ENCODE measurements at places on chromosomes 3 and 15.
A peak's percentile ranks its signal among the peaks of the same experiment; 100 is the strongest.

- no peak for DNase-seq
These were observed 116.8 kb downstream of the AKAP13 start for GRCh38 chr15:85497172-85497569.

GRCh38 chr3:32614956-32615355, 44.3 kb upstream of the DYNC1LI1 start:
- no peak for DNase-seq

- no peak for DNase-seq
These were observed 312.9 kb downstream of the RORA start for GRCh38 chr15:60916032-60916678.

- DNase-seq = no peak
These were observed 151.3 kb downstream of the MFSD1 start for GRCh38 chr3:158953131-158953530.

DNA sequence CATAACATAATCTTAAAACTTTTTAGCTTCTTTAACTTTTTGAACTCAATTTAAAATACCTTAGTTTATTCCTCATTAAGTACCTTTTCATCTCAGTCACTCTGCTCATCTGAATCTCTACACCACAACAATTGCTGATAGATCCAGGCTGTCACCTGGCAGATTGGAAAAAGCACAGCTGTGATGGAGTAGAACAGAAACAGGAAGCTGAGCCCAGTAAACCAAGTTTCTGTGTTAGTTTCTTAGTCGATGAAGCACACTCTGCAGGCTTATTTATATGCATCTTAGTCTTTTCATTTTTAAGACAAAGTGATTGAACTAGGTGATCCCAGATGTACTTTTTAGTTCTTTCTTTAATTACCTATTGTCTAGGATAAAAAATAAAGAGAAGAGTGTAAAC, 1398.0 kb upstream of the ALCAM start:
- no peak for DNase-seq

DNA sequence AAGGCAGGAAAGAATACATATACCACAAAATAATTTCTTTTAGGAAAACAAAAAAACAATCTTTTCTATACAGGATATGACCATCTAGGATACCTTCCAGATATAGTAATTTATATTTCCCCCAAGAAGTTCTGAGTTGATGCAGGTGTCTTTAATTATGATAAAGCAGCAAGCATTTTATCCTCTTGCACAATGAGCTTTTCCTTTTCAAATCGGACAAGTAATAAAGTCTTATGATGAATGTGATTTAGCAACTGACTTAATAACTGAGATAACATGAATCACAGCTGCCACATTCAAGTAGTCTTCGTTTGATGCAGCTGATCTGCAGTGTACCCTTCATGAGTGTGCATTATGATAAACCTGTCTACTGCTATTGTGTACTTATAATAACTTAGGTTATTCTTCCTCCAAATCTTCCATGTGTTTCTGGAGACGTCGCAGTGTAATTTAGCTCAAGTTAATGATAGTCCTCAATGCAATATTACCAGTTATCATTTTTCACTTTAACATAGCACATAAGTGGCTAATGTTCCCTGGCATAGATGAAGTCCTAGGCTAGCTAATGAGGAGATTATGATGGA, 260.3 kb upstream of the MRPL3 start:
- DNase-seq = peak; percentile 33

DNA sequence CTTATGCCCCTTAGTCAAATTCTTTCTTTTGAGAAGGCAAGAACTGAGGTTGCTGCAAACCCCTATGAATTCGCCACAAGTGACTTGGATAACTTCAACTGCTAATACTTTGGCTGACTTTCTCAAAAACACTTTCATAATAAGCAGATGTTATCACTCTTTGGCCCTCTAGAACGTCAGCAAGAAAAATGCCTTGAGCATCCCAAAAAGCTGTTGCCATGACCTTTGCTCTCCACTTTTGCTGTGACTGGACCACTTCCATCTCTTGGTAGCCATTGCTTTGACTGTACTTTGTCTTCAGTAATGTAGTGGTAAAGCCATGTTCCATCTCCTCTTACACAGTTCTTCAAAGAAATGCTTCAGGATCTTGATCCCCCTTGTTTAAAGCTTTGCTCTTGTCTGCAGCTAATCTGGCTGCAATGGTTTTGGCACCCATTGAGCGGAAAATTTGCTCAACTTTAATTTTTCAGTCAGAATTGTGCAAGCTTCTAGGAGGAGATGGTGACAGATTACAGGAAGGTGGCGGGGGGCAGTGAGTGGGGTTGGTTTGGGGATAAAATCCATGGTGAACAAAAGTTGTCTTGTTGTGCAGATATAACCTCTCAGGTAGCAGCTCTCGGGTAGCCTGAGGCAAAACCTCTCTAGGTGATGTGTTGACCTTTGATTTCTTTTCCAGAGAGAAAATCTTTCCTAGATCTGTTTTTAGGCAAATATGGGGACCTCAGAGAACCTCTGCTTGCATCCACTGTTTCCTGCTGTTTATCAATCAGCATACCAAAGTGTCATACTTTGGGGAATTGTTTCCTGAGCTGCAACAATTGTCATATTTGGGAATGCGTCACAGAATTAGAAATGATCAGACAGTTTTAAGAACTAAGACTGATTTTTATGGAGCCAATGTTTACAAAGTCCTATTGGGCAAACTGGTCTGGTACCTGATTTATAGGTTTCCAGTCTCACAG, 83.6 kb downstream of the CCR1 start:
- no peak for DNase-seq

- DNase-seq = peak; percentile 91
These were observed 4.6 kb downstream of the BCL6 start for GRCh38 chr3:187740421-187741399.

DNA sequence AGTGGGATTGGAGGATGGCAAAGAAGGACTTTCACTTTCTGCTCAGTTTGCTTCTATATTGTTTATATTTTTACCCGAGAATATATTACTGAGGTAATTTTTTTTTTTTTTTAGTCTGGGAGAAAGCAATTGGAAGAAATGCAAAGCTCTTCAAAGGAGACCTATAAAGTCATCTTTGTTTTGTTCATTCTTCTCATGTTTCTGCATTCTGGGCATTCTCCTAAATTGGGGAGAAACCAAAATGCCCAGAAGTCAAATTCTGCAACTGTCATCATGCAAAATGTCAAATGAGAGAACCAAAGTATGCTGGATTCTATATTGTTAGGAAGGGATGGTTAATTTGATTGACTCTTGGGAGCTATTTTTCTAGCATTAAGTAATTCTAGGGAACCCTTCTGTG, 168.3 kb upstream of the TSC22D2 start:
- no peak for DNase-seq

DNA sequence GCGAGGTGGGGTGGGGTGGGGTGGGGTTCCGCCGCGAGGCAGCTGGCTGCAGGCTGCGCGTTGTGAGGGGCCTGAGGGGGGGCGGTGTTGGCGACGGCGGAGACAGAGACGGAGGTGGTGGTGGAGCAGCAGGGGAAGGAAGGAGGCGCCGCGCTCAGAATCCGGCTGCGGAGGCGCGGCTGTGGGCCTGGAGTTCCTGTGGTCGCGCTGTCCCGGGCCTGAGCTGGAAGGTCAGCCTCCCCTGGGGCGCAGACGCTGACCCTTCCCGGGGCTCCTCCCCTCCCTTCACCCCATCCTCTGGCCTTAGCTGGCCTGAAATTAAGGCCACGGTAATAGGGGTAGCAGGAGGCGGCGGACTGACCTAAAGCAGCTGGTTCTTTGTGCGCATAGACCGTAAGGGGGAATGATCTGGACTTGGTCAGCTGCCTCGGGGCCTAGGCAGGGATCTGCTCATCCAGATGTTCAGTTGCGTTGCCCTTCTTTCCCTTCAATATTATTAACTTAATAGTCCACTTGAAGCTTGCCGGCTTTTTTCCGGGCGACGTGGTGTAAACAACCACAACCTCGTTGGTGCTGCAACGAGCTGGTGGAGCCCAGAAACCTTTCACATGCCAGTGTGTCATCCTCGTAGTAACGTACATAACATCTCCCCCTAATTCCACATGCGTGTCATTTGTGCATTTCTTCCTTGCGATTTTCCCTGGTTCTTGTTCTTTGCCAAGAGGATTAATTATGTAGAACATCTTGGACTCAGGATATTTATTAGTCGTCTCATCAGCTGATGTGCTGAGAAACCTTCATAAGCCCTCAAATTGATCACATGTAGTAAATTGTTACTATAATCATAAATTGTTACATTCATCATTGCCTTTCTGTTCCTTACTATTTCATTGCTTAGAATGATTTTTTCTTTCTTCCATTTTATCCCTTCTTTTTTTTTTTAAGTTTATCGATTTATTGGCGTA, 626 bp downstream of the SEC62 start:
- peak; percentile 86 for DNase-seq

- no peak for DNase-seq
These were observed at the start of gene TM4SF4 for GRCh38 chr3:149474250-149474817. TM4SF4 (plus strand) TSS chr3:149474697; CDS start chr3:149474878, 181 bp downstream.

- peak; percentile 97 for DNase-seq
These were observed 148.9 kb upstream of the IL12A start for GRCh38 chr3:159839561-159840379.

DNA sequence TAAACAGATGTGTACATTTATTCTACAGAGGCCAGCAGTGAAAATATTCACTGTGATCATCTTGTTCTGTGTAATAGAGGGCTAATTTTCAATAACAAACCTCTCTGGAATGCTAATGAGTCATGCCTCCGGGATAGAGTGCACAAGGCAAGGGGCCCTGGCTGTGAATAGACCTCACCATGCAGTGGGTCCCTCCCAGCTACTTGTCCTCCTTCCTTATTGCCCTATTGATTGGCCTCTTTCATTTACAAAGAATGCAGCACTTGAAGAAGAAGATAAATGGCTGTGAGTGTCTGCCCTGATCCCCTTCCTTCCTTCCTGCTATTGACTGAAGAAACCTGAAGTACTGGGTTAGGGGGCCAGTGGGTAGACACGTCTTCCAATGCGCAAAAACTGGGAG, 436.3 kb downstream of the WDR72 start:
- peak; percentile 54 for DNase-seq

GRCh38 chr3:37620071-37620635, 241.5 kb upstream of the CTDSPL start:
- DNase-seq = no peak

DNA sequence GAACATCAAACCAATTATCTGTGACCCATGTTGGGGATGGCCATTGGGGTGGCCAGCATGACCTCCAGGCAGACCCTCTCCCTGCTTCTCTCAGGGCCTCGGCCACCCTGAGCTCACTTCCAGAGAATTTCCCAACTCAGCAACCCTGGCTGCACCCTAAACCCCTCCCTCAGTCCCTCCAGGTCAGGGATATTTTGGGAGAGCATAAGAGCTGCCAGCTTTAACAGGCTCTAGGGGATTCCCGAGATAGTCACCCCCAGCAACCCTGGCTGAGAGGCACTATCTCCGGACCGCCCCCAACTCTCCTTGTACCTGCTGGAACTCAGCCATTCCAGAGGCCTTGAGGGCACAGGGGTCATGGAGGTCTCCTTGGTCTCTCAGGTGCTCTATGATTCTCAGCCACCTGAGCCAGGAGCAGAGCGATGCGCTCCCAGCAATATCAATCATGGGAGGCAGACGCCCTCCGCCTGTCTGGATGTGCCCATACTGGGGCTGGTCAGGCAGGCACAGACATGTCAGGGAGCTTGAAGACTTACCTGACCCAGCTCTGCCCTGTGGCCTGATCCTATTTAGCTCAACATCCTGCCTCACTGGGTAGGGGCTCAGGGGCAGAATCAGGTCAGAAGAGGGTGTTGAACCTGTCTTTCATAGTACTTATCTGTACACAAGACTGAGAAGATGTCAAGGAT, 34.9 kb upstream of the CILP start:
- no peak for DNase-seq

- no peak for DNase-seq
These were observed 51.0 kb downstream of the ARNT2 start for GRCh38 chr15:80455051-80455648.

GRCh38 chr3:81998139-81998755, 236.8 kb upstream of the GBE1 start:
- DNase-seq = no peak

DNA sequence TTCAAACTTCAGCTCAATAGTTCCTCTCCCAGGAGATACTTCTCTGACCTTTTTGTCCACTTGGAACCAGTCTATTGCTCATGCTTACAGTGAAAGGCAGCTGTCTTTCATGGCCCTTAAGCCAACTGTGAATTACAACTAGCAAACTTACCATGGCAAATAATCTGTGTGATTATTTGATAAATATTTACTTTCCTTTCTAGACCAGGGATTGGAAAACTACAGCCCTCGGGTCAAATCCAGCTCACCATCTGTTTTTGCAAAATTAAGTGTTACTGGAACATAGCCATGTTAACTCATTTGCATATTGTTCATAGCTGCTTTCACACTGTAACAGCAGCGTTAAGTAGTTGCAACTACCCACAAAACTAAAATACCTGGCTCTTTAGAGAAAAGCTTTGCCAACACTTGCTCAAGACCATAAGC, 289.1 kb upstream of the MCTP2 start:
- DNase-seq = no peak

GRCh38 chr3:108301695-108302404, 5.5 kb downstream of the HHLA2 start:
- no peak for DNase-seq

DNA sequence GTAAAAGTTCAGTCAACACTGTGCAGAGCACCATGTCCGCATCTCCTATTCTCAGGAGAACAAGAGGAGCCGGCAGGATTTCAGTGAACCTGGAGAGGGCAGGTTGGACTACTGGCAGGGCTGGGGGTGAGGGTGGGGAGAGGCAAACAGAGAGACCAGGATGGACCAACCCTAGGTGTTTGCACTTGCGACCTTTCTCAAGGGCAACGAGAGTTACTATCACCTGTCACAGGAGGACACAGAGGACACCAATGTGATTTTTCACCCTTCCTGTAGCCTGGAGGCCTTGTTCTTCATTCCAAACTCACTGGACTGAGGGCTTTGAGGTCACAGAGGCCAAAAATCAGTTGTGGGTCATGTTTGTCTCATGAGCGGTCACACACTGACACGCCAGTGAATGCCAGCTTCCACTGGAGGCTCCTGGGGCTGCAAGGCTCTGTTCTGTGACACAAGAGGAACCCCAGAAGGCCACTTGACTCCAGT, 89.5 kb downstream of the CPN2 start:
- DNase-seq = no peak

- no peak for DNase-seq
These were observed 1.6 kb upstream of the CELSR3 start for GRCh38 chr3:48664313-48664644.

GRCh38 chr3:30078736-30079135, 527.7 kb upstream of the TGFBR2 start:
- no peak for DNase-seq

GRCh38 chr15:45529613-45530012, 7.1 kb upstream of the SLC30A4 start:
- DNase-seq = no peak

GRCh38 chr15:101051291-101052030, 132.3 kb downstream of the LRRK1 start:
- no peak for DNase-seq

GRCh38 chr3:172616031-172616461, 92.8 kb upstream of the TNFSF10 start:
- DNase-seq = no peak

- DNase-seq = no peak
These were observed 235.8 kb downstream of the RAP2B start for GRCh38 chr3:153397794-153398193.

- no peak for DNase-seq
These were observed 139.7 kb upstream of the RARB start for GRCh38 chr3:25288413-25288812.

- DNase-seq = no peak
These were observed 36.6 kb upstream of the MTMR10 start for GRCh38 chr15:31027910-31028578.

GRCh38 chr15:82045892-82046665, at the start of gene MEX3B:
MEX3B (minus strand) TSS chr15:82046018; CDS start chr15:82045705, 313 bp downstream.
- peak; percentile 99 for DNase-seq
